ENCODE measurements at places on chromosomes 11 and 22. TPM values are rescaled to one million over a fixed set of nuclear protein-coding genes. Genes with fewer than 3 reads are reported as not detected.

- H3K4me1 ChIP-seq, result no peaks in the 10 kb centered on the region
- H3K27ac ChIP-seq, result no peak overlapping the region
These were observed 1157.5 kb downstream of the BRD1 start for GRCh38 chr22:48669986-48670716.

- no peaks in the 10 kb centered on the region for H3K27me3 ChIP-seq
- H3K4me3 ChIP-seq, result peak overlapping the region; percentile 70
- peak; percentile 96 for DNase-seq
- H3K27ac ChIP-seq, result peak overlapping the region; percentile 88
- H3K4me1 ChIP-seq, result peaks cover 12% of the 10 kb centered on the region
These were observed 236.1 kb downstream of the TTC28 start for GRCh38 chr22:28443526-28443876.

DNA sequence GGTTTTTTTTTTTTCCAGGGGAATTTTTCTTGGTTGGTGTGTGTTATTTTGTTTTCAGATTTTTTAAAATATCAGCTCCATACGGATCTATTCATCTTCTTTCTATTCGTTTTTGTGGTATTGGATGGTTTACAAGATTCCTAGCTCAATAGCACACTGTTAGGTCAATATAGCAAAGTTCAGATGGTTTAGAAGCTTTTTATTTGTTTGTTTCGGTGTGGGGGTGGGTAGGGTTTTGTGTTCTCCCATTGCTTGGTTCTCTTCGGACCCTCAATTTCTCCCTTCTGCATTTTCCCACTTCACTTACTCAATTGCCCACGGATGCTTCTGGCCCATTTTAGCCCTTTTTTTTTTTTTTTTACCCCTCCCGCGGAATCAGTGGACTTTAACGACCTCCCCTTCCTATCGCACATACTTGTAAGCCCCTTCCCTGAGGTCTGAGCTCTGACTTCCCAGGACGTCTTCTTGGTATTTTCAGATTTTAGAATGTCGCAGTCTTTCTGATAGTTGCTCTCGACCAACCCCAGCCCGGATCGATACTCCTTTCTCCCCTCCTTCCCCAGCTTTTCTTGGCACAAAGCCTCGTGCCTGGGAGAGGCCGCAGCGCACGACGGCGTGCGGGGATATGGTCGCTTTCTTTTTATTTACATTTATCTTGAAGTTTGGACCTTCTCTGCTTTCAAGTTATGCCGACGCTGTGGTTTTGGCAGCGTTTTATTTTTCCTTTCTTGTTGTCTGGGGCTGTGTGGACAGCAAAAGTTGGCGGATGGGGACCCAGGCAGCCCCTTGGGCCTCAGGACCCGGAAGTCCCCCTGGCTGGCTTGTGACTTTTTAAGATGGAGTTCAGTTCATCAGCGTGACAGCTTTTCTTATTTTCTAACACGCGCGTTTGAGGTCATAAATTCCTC lies 4.4 kb upstream of the SPDYC start:
- DNase-seq, result peak; percentile 52
- no peaks in the 10 kb centered on the region for H3K4me1 ChIP-seq
- peaks cover 3% of the 10 kb centered on the region for H3K27me3 ChIP-seq
- H3K27ac ChIP-seq, result no peak overlapping the region
- H3K36me3 ChIP-seq, result no peaks in the 10 kb centered on the region

- peaks cover 10% of the 10 kb centered on the region for H3K4me1 ChIP-seq
- H3K27ac ChIP-seq, result no peak overlapping the region
- no peak for DNase-seq
- peaks cover 28% of the 10 kb centered on the region for H3K27me3 ChIP-seq
These were observed 85.4 kb downstream of the WNT7B start for GRCh38 chr22:45891471-45891995.

- peak; percentile 59 for DNase-seq
- H3K4me1 ChIP-seq, result peaks cover 8% of the 10 kb centered on the region
- H3K27me3 ChIP-seq, result no peaks in the 10 kb centered on the region
- H3K36me3 ChIP-seq, result no peaks in the 10 kb centered on the region
These were observed 46.4 kb upstream of the ARHGAP42 start for GRCh38 chr11:100640646-100641045.

DSCAML1 gene
- 0.34 TPM for polyA plus RNA-seq

HPS4 gene
- 14.4 TPM for polyA plus RNA-seq

- H3K4me3 ChIP-seq, result no peak overlapping the region
- DNase-seq, result no peak
- H3K4me1 ChIP-seq, result no peaks in the 10 kb centered on the region
- peaks cover 48% of the 10 kb centered on the region for H3K36me3 ChIP-seq
These were observed 35.9 kb downstream of the CDPF1 start for GRCh38 chr22:46214149-46214548.

BTG4 gene
- polyA plus RNA-seq, result not detected
